ENCODE measurements at places on chromosomes 5 and 9.

DNA sequence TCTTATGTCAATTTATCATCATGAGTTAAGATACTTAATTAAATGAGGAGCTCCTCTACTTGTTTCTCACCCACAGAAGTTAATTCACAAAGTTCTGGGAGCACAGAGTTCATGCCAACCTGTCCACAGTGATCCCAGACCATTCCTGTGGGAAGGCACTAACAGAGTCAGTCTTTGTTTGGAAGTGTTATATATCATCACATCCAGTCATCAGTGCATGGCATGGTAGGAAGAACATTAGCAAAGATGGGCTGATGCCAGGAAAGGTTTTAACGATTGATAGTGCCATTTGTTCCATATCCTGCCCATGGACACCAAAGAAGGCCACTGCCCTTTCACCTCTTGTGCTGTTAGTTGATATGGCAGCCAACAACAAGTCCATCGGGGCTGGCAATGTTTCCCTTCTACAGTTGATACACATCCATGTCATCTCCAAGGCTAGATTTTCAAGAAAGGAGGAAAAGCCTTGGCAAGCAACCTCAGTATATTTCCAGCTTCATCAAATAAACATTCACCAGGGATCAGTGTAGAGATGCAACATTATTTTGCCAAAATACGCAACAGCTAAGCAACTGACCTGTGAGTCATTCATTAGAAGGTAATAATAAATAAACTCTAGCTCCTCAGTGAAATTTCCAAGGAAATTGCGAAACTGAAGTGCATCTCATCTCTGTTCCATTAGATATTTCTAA, 169.6 kb downstream of the RORB start:
- DNase-seq, result no peak

DNA sequence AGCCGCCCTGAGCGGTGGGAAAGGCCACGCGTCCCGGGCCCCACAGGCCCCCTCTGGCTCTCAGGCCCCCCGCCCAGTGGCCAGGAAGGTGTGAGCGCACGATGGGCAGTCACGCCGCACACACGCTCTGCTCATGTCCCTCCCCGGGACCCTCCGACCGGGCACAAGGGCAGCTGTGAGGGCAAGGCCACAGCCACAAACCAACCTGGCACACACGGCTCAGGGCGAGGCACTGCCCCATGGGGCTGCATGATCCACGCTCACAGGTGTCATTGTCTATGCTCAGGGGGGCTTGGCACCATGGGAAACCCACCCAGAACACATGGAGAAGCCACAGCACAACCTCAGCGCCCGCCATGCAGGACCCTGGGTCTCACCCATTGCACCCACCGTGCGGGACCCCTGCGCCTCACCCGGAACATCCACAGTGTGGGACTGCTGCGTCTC, 51.3 kb downstream of the SLC12A7 start:
- DNase-seq, result no peak

DNA sequence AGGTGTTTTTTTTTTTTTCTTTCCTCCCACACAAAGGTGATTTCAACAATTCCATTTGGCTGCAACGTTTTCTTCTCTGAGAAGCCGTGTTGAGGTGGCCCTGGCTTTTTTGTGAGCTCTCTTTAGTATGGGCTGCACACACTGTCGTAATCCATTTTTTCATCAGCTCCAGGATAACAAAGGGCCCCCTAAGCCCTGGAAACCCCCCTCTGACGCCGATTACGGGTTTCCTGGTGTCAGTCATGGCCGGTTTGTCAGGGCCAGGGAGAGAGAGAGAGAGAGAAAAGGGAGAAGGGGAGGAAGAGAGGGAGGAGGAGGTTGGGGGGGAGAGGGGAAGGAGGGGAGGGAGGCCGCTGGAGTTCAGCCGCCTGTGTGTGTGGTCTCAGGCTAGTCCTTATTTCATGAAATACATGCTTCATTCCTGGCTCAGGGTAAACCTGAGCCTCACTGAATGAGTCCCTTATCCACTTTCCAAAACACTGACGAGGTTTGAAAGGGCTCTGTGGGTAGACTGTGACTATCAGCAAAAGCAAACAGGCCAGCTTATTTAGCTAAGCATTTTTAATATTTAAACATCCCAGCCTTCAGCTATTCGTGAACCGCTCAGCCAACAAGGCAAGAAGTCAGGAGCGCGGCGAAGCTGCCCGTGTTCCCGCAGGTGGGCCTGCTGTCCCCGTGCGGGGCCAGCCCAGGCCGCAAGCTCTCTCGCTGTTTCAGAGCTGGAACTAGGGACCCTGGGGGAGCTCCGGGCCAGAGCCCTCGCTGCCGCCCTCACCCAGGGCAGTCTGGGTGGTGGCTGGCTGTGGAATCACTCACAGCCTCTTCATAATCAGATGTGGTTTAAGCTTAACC, 172.8 kb downstream of the ERCC6L2 start:
- peak; percentile 17 for DNase-seq

DNA sequence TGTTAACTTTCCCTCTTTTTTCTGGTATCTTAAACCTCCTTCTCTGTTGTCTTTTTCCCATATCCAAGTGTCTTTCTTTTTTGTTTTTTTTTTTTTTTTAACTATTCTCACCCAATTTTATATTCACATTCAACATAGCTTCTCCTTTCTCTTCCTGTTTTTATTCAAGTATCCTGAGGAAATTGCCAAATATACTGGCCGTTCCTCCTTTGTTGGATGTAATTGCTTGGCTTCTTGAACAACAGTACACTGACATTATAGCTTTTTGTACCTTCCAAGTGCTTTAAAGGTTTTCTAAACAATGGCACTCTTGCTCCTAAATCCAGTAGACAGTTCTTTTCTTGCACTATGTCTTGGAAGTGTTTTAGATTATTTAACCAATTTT, 1146.8 kb downstream of the MAT2B start:
- no peak for DNase-seq

DNA sequence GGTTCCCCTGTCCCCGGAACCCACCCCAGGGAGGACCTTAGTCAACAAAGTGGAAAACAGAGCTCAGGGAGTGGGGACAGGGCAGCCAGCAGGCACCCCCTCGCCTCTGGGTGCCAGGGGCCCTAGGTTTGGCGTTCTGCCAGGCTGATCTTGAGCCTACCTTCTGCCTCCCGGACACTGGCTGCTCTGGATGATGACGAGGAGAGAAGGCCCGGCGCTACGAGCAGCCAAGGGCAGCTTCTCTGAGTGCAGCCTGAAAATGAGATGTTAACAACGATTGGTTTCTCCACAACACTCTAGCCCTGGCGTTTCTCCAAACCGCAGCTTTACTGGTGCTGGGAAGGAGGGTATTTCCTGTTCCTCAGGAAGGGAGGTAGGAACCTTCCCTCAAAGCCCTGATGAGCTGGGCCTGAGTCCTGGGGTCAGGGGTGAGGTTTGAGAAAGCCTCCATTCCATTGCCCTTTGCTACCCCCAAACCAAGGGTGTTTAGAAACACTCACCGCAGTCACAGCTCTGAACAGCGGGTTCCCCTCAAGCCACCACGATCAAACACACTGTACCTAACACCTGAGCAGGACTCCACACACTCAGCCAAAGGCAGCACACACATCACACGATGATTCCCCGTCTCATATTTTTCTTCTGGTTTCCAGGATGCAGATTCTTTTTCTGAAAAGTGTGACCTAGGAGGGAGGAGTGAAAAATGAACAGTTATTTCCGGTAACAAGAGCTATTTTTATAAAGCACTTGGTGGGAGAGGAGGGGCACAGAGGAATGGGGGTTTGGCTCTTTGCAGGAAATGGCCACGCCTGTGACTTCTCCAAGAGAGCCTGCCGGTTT, at the start of gene STING1:
STING1 (minus strand) TSS at position 709 of the 840 bp plus-strand sequence. CDS start 1,054 bp downstream, outside the sequence.
- DNase-seq, result peak; percentile 66

DNA sequence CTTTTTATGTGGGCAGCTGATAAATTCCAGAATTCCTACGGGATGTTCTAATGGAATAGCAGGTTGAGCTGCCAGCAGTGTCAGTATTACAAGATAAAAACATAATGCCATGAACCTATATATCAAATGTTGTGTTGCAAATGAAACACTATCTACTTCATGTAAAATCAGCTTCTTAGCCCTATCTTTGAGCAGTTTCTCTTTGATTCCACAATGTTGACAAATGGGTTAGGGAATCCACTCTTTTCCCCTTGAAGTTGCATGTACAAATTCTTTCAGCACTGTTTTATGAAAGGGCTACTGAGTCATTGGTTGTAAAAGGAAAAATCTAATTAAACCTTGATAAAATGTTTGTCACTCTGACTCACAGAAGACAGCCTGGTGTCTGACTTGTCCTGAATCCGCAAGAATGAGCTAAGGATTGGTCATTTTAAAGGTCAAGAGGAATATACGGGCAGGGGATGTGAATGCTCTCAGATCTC, 950.6 kb upstream of the NUDT12 start:
- no peak for DNase-seq

- no peak for DNase-seq
Measured at GRCh38 chr5:59543821-59544442, 349.6 kb downstream of the PDE4D start.

GRCh38 chr5:180334176-180334575, 19.0 kb downstream of the GFPT2 start:
- no peak for DNase-seq
